ENCODE measurements at places on chromosomes 5 and 9.
A peak's percentile ranks its signal among the peaks of the same experiment; 100 is the strongest.

GRCh38 chr9:34862836-34863235 lies 95.2 kb upstream of the PHF24 start:
- no peak overlapping the region for H3K4me3 ChIP-seq
- no peak for DNase-seq
- H3K36me3 ChIP-seq: no peaks in the 10 kb centered on the region
- H3K4me1 ChIP-seq: no peaks in the 10 kb centered on the region
- H3K27me3 ChIP-seq: peaks cover 18% of the 10 kb centered on the region

DNA sequence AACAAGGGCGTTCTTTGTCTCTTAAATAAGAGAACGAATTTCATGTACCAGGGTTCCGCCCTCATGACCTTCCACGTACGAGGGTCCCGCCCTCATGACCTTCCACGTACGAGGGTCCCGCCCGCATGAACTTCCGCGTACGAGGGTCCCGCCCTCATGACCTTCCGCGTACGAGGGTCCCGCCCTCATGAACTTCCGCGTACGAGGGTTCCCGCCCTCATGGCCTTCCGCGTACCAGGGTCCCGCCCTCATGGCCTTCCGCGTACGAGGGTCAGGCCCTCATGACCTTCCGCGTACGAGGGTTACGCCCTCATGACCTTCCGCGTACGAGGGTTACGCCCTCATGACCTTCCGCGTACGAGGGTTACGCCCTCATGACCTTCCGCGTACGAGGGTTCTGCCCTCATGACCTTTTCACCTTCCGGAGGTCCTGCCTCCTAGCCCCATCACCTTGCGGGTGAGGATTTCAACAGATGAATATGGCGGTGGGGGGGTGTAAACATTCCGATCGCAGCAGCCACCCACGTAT lies 273.9 kb upstream of the ADAMTS16 start:
- H3K4me1 ChIP-seq: no peaks in the 10 kb centered on the region
- no peaks in the 10 kb centered on the region for H3K36me3 ChIP-seq
- no peak overlapping the region for H3K4me3 ChIP-seq

DNA sequence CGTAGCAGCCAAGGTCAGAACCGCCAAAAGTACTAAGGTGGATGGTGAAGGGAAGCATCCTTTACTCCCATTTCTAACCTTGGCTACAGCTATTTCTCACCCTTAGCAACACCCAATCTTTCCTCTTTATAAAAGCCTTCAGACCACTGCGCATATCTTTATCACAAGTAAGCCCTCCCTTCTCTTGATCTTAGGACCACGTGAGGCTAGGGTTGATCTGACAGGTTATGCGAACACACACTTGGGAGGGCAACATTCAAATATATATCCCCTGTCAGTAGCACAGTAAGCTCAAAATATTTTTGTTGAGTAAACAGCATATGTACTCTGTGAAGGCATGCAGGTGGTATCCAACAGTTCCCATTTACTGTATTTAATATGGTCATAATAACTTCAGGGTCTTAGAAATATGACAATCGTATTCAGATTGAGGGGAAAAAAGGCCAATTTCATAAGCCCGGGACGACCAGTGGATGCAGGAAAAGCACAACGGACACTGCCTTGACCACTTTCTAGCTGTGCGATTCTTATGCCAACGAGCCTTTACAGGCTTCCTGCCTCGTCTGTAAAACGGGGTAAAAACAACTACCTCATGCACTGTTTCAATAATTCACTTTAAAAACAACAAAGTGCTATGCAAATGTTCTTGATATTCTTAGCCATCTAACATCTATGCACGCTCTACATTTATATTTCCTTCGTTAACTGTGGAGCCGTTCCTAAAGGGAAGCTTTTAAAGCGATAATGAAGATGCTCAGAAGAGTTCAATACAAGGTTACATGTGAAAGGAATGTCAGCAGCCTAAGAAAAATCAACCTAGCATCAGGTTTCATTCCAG lies 1.3 kb downstream of the ARSB start:
- DNase-seq: peak; percentile 73
- H3K27me3 ChIP-seq: no peaks in the 10 kb centered on the region
- H3K36me3 ChIP-seq: no peaks in the 10 kb centered on the region
- H3K4me1 ChIP-seq: peaks cover 19% of the 10 kb centered on the region
- peak overlapping the region; percentile 44 for H3K4me3 ChIP-seq
- H3K27ac ChIP-seq: peak overlapping the region; percentile 88

DNA sequence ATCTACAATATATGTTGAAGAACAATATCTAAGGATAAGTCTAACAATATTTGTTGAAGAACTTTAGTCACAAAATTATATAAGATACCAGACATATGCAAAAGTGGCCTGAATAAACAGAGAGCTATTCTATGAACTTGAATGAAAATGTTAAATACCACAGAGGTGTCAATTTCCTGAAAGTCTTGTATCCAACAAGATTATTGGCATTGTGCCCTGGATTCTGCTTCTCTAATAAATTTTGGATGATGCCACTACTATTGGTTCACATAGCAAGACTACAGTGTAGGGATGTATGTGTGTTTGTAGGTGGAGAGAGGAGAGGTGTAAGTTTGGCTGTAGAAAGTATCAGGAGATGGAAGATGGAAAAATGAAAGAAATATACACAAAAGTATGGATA lies 731.8 kb upstream of the RGMB start:
- no peaks in the 10 kb centered on the region for H3K4me1 ChIP-seq
- H3K4me3 ChIP-seq: no peak overlapping the region
- no peaks in the 10 kb centered on the region for H3K36me3 ChIP-seq
- H3K27me3 ChIP-seq: no peaks in the 10 kb centered on the region

DNA sequence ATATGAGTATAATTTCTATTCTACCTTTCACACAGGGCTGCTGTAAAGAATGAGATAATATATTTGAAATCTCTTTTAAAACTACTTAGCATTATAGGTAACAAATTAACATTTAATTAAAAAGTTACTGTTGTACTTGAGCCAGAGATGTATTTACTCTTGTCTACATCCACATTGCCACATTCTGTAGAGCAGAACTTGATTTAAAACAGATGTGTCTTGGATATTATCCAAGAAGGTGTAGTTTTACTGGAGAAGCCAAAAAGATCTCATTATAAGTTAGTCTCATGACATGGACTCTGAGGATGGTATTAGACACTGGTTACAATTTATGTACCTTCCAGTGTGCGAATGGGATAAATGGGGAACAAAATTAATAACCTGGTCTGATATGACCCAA lies 293.1 kb upstream of the CCNH start:
- DNase-seq: no peak
- H3K4me1 ChIP-seq: no peaks in the 10 kb centered on the region
- no peaks in the 10 kb centered on the region for H3K27me3 ChIP-seq
- no peak overlapping the region for H3K27ac ChIP-seq

DNA sequence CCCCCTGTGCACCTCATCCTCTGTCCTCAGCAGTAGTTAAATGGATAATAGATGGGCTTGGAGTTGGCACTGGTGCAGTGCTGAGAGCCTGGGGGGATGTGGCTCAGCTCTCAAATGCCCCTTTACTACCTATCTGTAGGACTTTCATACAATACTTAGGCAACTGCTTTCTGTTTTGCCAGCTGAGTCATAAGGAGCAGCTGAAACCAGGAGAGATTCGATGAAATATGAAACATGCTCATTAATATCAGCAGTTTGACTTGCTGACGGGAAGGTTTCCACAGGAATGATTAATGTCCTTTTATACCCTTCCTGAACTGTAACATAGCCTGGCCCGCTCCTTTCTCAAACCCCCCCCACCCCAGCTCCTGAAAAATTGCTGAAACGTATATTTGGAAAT lies 142.6 kb downstream of the SAXO1 start:
- H3K27ac ChIP-seq: no peak overlapping the region
- no peaks in the 10 kb centered on the region for H3K4me1 ChIP-seq
- H3K4me3 ChIP-seq: no peak overlapping the region
- H3K27me3 ChIP-seq: no peaks in the 10 kb centered on the region
- H3K36me3 ChIP-seq: no peaks in the 10 kb centered on the region

DNA sequence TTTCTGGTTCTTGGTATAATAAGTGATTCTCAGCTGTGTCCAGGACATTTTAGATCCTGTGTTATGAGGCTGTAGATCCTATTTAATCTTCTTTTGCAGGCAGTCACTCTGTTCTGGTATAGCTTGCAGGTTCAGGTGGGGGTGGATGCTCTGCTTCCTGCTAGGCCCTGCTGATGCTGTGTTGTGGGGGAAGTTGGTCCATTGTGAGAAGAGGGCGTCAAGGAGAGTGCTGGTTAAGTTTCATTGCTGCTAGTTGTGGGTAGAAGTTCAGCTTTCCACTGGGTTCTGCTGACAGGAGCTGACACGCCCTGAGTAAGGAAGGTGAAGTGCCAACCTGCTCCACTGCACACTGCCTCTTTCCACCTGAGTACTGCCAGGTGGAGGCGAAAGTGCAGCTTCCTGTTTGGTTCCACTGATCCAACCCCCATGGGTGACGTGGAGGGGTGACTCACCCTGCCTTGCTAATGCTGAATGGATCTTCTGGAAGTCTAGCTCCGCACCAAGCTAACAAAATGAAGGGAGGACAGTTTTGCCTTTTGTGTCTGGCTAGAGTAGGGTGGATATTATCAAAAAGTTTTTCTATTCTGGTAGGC lies 16.3 kb downstream of the NMRK1 start:
- H3K4me1 ChIP-seq: no peaks in the 10 kb centered on the region
- H3K27ac ChIP-seq: no peak overlapping the region
- peaks cover 12% of the 10 kb centered on the region for H3K36me3 ChIP-seq
- H3K27me3 ChIP-seq: no peaks in the 10 kb centered on the region

GRCh38 chr9:12503606-12504122 lies 189.5 kb upstream of the TYRP1 start:
- no peaks in the 10 kb centered on the region for H3K36me3 ChIP-seq
- H3K4me1 ChIP-seq: no peaks in the 10 kb centered on the region
- H3K27me3 ChIP-seq: no peaks in the 10 kb centered on the region

DNA sequence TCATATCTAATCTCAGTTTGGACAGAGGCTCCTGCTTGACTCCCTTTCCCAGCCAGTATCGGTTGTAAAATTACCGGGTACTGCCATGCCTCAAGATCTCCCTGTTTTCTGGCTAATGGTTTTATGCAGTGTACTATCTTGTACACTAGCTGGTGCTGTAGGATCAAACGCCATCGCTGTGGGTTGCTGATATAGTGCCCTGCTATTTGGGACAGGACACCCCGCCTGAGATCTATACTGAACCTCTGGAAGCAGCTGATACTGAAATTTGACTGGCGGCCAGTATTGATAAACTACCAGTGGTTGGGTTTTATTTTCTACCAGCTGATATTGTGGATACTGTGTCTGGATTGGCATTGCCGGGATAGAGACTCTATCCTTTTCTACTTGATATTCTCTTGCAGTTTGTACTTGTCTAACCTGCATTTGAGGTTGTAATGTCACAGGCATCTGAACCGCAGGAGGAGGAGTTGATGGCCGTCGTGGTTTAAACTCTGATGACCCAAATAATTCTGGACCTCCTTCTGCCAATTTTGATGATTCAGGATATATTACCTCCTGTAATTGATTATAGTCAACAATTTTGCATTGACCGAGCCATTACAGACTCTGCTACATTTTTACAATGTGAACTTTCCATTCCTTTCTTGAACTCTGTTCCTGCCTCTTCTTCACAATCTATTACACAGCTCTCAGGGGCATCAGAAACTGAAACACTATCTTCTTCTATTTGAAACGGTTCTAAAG lies 112.5 kb upstream of the LARP1 start:
- no peak overlapping the region for H3K27ac ChIP-seq
- no peaks in the 10 kb centered on the region for H3K27me3 ChIP-seq
- peak; percentile 46 for DNase-seq
- no peaks in the 10 kb centered on the region for H3K36me3 ChIP-seq

GRCh38 chr5:127311349-127311748 lies 20.8 kb downstream of the MEGF10 start:
- no peak overlapping the region for H3K27ac ChIP-seq
- H3K36me3 ChIP-seq: no peaks in the 10 kb centered on the region
- DNase-seq: no peak

GRCh38 chr5:111922344-111922743 lies 165.3 kb upstream of the NREP start:
- H3K27me3 ChIP-seq: no peaks in the 10 kb centered on the region
- no peaks in the 10 kb centered on the region for H3K36me3 ChIP-seq
- H3K4me3 ChIP-seq: no peak overlapping the region
- no peaks in the 10 kb centered on the region for H3K4me1 ChIP-seq
- H3K27ac ChIP-seq: no peak overlapping the region

DNA sequence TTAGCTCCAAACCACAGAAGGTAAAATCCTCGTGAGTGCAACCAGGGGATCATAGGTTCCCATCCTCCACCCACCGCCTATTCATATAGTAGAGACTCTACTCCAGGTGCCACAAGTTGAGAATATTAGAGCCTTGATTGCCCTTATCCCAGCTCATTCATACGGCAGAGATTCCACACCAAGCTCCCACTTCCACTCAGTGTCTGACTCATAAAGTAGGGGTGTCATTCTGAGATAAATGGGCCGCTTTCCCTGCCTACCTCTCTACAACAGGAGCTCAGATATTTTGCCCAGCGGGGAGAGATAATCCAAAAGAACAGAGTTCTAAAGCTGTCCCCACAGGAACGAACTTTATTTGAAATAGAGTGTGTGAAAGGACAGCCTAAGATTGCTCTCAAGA lies 9.4 kb downstream of the SLC22A4 start:
- H3K4me3 ChIP-seq: no peak overlapping the region
- H3K4me1 ChIP-seq: no peaks in the 10 kb centered on the region
- DNase-seq: no peak
- H3K27ac ChIP-seq: no peak overlapping the region

DNA sequence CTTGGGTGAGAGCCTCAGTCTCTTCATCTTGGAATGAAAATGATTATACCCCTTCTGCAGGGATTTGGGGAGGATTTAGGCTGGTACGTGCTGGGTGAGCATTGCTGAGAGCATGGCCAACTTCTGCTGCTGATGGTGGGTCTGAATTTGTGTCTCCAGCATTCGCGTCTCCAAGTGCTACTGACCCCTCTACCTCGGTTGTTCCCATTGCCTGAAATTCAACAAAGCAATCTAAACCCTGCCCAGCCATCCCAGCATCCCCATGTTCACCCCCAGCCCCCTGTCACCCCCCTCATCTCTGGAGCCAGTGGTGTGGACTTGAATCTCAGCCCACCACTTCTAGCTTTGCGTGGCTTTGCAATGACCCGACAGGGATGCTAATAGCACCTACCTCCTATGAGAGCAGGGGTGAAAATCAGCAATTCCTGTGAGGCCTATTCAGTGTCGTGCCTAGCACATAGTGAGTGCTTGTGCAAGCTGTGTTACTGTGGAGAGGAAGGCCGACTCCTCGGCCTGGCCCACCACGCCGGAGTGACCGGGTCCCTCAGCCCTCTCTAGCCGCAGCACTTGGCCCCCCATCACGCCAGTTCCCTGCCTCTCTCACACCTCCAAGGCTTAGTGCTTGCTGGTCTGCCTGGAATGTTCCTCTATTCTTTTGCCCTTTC lies 43.4 kb upstream of the SH3PXD2B start:
- no peaks in the 10 kb centered on the region for H3K4me1 ChIP-seq
- H3K4me3 ChIP-seq: no peak overlapping the region
- no peak for DNase-seq
- H3K27ac ChIP-seq: no peak overlapping the region
- peaks cover 13% of the 10 kb centered on the region for H3K27me3 ChIP-seq
- no peaks in the 10 kb centered on the region for H3K36me3 ChIP-seq

GRCh38 chr5:10461904-10462555 lies 20.4 kb downstream of the ROPN1L start:
- H3K27me3 ChIP-seq: no peaks in the 10 kb centered on the region
- H3K27ac ChIP-seq: no peak overlapping the region
- H3K36me3 ChIP-seq: no peaks in the 10 kb centered on the region
- peaks cover 16% of the 10 kb centered on the region for H3K4me1 ChIP-seq
- no peak overlapping the region for H3K4me3 ChIP-seq
- no peak for DNase-seq
